Fibroblast of villous mesenchyme (primary cell): ENCODE measurements at places on chromosomes 4 and X. TPM values are rescaled to one million over a fixed set of nuclear protein-coding genes. Genes with fewer than 3 reads are reported as not detected.

DNA sequence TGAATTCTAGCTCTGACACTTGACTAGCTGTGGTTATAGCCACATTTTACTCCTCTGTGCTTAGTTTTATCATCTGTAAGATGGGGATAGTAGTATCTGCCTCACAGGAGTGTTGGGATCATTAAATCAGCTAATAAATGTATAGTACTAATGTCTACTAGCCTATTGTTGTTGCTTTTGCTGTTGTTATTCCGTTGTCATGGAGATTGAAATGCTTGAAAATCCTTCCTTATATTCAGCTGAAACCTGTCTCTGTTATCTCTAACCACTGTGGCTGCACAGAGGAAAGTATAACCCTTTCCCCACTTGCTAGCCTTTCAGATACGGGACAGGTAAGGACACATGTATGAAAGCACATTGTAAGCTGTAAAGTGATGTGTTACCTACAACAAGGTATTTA, 33.9 kb downstream of the CLCN5 start:
- DNase-seq = no peak

GRCh38 chr4:8745826-8746225, 125.8 kb downstream of the HMX1 start:
- DNase-seq = no peak

DNA sequence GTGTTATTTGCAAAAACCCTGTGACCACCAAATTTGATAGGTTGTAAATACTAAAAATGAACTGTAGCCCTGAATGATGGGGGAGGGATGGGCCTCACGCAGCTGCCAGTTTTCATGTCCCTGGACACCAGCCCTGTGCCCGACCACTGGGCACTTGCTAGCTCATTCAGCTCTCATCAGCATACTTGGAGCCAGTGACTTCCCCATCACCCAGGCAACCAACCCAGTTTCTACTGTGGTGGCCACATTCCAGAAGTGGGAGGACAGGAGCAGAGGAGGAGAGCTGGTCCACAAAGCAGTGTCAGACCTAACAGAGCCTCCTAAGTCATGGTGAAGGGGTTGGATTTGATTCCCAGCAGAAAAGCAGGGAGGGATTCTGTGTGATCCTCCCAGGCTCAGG, 128.2 kb downstream of the CPEB2 start:
- DNase-seq = no peak

DNA sequence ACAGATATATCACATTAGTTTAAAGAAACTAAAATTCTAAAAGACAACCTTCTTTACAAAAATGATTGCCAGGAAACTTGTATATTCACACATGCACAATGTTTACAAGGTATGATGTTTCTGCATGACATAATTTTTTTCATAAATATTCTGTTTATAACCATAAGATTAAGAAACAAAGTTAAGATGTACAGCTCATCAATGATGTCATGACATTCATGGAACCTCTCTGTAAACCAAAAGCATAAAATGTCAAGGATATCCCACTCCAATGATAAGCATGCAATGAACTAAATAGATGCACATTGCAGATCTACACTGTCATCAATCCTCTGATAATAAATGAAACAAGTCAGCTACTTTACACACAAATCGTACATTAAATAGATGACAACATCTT, 136.0 kb downstream of the MAB21L2 start:
- DNase-seq = no peak

DNA sequence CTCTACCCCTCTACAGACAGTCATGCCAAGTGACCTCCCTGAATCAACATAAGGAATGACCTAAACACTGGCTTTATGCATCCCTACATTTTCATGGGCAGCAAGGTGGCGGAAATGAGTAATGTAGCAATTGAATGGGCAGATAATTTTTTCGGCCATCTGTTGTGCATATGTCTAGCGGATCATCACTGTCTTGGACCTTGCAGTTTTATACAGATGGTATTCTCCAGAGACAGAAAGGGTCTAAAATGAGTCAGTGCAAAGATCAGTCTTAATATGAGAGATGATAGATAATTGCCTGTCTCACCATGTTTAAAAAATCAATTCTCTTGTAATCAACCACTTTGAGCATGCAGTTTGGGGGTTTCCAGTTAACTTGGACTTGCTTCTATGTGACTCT, 177.3 kb upstream of the DKK2 start:
- peak; percentile 13 for DNase-seq

- DNase-seq = peak; percentile 37
These were observed 146.3 kb downstream of the LDB2 start for GRCh38 chr4:16752150-16752549.

DNA sequence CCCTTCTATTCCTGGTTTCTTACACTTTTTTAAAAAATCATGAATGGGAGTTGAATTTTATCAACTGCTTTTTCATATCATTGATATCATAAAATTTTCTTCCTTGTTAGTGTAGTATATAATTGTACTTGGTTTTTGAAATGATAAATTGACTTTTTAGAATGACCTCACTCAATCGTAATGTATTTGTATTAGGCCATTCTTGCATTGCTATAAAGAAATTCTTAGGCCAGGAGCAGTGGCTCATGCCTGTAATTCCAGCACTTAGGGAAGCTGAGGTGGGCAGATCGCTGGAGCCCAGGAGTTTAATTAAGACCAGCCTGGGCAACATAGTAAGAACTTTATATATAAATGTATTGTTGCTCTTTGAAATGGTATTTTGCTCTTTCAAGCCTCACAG, 6.3 kb downstream of the EXOC1 start:
- no peak for DNase-seq

DNA sequence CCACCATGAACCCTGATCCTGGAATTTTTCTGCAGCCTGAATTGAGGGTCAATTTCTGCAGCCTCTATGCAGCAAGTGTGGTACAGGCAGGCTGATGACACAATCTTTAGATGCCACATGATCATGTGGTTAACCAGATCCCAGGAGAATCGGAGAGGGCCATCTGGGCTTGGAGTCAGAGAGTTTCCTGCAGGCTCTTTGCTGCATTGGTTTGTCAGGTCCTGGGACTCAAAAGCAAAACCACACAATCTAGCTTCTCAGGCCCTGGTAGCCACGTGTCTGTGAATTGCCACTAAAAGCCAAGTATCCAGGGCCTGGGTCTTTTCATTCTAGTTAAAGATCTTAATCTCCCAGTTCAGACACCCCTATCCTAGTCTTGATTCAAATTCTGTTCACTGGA, 464.5 kb downstream of the BCOR start:
- DNase-seq = peak; percentile 18

DNA sequence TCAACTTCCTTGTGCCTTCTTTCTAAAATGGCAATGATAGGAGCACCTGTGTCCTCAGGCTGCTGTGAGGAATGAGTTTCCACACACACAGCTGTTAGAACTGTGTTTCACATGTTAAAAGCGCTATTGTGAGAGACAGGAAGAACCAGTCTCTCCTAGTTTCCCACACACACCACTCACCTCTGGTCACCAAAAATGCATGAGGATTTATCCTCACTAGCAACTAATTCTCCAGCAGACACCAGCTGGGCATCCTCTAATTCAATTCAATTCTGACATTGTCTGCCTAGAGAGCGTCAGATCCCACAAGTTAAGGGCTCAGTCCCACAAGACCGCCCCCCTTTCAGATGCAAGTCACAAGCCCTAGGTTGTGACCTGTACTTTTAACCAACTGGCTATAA, 29.0 kb upstream of the SLC2A9 start:
- DNase-seq = no peak

- no peak for DNase-seq
These were observed 35.0 kb downstream of the PROM1 start for GRCh38 chr4:16048619-16049419.

DNA sequence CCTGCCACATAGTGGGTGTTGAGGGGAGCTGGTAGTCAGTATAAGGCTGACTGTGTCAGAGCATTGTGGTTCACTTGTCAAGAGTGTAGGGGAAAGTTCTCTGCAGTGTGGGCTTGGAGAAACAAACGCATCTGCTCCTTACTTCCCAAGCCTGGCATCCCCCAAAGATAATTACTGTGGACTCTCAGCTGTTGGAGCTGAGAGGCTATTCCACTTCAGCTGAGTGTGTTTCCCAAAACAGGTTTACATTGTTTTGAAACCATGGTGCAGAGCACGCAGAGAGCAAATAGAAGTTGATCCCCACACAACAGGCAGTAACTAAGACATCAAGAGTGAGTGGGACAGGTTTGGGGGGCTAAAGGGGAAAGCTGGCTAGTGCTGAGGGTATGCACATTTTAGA, 181.0 kb upstream of the EOLA2 start:
- no peak for DNase-seq

GRCh38 chr4:26273616-26273980, 47.2 kb upstream of the RBPJ start:
- no peak for DNase-seq

DNA sequence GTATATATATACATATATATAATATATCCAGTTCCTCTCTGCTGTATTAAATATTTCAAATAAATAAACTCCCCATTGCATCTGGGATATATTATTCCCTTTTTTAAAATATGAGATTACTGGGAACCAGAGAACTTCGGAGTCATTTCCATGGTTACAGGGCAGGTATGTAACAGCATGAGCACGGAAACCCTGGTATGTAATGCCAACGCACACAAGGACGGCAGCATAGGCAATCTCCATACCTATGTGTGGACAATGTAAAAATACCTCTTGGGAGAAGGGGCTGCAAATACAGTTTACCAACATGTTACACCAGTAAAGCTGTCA, 62.8 kb downstream of the NUDT10 start:
- no peak for DNase-seq

- no peak for DNase-seq
These were observed 84.8 kb upstream of the WDR44 start for GRCh38 chrX:118261151-118261550.

- DNase-seq = no peak
These were observed 50.6 kb downstream of the NRK start for GRCh38 chrX:105872941-105873340.

DNA sequence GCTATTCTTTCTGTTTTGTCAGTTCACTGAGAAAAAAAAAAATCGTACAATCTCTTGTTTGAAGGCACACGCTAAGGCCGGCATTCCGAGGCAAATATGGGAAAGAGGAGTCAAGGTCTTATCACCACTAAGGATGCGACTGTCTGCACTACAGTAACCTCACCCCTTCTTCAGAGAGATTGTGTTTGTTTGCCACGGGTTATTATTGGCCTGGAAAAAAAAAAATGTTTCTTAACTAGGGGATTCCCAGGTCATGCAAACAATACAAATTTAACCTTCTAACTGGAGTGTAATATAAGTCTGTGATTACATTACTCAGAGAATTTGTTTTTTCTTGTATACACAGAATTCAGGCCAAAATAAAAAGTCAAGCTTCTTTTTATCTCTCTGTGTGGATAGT, 168.3 kb downstream of the TMA16 start:
- no peak for DNase-seq

DNA sequence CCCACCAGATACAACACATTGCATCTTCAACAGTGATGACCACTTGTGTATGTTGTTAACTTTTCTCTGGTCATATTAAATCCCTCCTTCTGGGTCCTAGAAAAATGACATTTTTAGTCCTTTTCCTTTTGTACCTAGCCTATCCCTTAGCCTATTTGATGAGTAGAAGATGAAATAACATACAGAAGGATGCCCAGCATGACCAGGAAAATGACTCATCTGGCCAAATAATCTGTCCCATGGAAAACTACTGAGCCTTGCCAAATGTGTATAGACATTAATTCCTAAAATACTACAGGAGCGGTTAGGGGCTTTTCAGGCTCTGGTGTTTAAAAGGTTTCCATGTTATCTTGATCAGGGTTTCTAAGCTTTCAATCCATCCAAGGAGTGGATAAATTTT, 129.0 kb upstream of the KCNIP4 start:
- DNase-seq = no peak

DNA sequence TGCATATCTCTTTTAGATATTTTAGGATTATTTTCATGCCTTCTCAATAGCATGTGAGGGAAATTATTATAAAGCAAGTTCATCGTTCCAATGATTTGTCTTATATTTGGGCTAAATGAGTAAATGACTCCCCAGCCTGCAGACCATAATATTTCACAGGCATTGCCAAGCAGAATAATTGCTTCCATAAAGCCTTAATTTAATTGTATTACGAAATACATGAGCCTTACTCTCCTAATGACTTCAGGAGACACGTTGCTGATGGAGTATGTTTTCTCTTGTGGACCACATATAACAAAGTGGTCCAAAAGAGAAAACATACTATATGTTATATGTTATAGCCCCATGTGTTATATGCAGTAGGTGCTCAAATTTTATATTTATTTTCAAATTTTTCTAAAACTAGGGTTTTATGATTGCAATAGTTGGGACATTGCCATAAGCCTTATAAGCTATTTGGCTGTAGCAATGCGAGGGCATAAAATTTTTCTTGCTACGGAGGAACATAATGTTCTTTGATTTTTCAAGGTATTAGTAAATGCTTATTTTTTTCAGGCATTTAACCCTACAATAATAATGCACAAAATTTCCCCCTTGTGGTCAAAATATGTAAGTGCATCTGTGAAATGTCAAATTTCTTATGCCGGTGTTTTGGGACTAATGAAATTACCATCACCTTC, 26.2 kb upstream of the TMPRSS11D start:
- DNase-seq = peak; percentile 36

DNA sequence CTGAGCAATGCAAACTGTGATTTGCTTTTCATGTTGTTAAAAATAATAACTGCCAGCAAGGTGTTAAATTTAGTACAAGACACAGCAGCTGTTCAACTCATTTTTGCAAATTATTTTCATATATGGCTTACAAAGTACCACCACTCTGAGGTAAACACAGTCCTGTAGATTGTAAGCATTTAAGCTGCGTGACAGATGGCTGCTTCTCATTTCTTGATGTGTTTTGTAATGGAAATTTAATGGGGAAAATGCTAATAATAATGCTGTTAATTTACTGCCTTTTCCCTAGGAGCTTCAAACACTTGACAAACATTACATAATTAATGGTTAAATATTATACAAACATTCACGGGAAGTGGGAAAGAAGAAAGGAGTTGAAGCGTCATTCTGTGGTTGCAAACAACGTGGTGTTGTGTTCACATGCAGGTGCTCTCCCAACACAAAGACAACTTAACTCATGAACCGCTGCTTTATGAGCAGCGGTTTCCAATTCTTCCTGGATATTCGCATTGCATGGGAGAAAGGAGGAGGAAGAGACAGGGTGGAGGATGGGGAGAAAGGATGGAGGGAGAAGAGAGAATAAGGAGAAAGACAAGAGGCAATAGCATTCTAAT, 236.8 kb upstream of the VCX start:
- no peak for DNase-seq

GRCh38 chr4:13522282-13523104, 21.8 kb downstream of the NKX3-2 start:
- DNase-seq = no peak

GRCh38 chr4:105147553-105148161, 981 bp downstream of the TET2 start:
- DNase-seq = peak; percentile 56

FRG1 gene
- 22.9 and 31.2 TPM in 2 replicates for total RNA-seq

PIR gene
- total RNA-seq = 12.9 and 17.7 TPM in 2 replicates

WNK3 gene
- total RNA-seq = 0.64 and 1.7 TPM in 2 replicates

GDPD2 gene
- total RNA-seq = not detected in 2 replicates

DKK2 gene
- under 0.01 and 0.43 TPM in 2 replicates for total RNA-seq

FOXO4 gene
- total RNA-seq = 4.3 and 4.5 TPM in 2 replicates

F8A3 gene
- 2.3 and 2.6 TPM in 2 replicates for total RNA-seq

SASH3 gene
- total RNA-seq = not detected in 2 replicates
